Right lobe of liver (tissue), 6 donors: ENCODE measurements at places on chromosomes 4 and X. TPM values are rescaled to one million over a fixed set of nuclear protein-coding genes. Genes with fewer than 3 reads are reported as not detected.
A peak's percentile ranks its signal among the peaks of the same experiment; 100 is the strongest.

DNA sequence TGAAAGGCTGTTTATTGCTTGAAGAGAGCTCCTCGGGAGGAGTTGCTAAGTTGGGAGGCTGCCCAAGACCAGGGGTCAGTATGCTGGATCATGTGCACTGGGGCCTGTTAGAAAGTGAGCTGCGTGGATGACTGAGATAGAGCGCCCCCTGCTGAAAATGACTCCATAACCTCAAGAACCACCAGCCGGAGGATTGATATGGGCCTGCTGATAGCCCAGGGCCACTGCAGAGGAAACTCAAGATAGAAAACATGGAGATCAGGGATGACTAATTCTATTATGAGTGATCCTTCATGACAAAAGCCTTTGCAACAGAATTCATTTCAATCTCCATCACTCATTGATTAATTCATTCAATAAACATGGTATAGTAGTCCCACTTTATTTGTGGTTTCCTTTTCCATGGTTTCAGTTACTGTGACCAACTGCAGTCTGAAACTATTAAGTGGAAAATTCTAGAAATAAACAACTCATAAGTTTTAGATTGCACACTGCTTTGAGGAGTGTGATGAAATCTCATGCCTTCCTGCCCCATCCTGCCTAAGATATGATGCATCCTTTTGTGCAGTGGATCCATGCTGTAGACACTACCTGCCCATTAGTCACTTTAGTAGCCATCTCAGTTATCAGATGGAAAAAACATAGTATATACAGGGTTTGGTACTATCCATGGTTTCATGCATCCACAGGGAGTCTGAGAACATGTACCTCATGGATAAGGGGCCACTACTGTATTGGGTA lies 126.7 kb upstream of the MBNL3 start:
- no peaks in the 10 kb centered on the region for H3K36me3 ChIP-seq
- H3K27ac ChIP-seq, result no peak overlapping the region
- DNase-seq, result peak; percentile 24
- H3K4me1 ChIP-seq, result no peaks in the 10 kb centered on the region
- H3K4me3 ChIP-seq, result no peak overlapping the region

- H3K4me1 ChIP-seq, result no peaks in the 10 kb centered on the region
- H3K27ac ChIP-seq, result peak overlapping the region; percentile 79
- no peak for DNase-seq
- no peak overlapping the region for H3K4me3 ChIP-seq
- no peaks in the 10 kb centered on the region for H3K36me3 ChIP-seq
Observed at GRCh38 chrX:10612215-10612614, 8.2 kb downstream of the MID1 start.

DNA sequence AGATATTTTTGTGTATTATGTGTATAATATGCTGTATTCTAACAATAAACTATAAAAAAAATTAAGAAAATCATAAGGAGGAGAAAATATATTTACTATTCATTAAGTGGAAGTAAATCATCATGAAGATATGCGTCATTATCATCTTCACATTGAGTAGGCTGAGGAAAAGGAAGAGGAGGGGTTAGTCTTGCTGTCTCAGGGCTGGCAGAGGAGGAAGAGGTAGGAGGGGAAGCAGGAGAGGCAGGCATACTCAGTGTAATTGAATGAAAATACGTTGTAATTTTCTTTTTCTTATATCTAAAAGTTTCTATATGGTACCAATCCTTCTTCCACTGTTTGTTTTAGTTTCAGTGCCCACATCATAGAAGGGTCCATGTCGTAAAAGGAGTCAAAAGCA lies 9.8 kb upstream of the TMEM185A start:
- H3K4me3 ChIP-seq, result no peak overlapping the region
- no peak for DNase-seq
- no peaks in the 10 kb centered on the region for H3K4me1 ChIP-seq
- no peak overlapping the region for H3K27ac ChIP-seq
- H3K36me3 ChIP-seq, result no peaks in the 10 kb centered on the region

GIMD1 gene
- total RNA-seq, result not detected
